Suppressor macrophage (primary cell): ENCODE measurements at places on chromosomes 12 and 14.

GRCh38 chr12:24630446-24630845 lies 318.5 kb downstream of the BCAT1 start:
- no peak for DNase-seq

GRCh38 chr12:52615208-52615868 lies 3.0 kb downstream of the KRT73 start:
- peak; percentile 60 for DNase-seq

GRCh38 chr12:66600903-66601302 lies 78.0 kb downstream of the GRIP1 start:
- DNase-seq = no peak

GRCh38 chr12:19447386-19447785 lies 8.1 kb downstream of the AEBP2 start:
- DNase-seq = no peak

DNA sequence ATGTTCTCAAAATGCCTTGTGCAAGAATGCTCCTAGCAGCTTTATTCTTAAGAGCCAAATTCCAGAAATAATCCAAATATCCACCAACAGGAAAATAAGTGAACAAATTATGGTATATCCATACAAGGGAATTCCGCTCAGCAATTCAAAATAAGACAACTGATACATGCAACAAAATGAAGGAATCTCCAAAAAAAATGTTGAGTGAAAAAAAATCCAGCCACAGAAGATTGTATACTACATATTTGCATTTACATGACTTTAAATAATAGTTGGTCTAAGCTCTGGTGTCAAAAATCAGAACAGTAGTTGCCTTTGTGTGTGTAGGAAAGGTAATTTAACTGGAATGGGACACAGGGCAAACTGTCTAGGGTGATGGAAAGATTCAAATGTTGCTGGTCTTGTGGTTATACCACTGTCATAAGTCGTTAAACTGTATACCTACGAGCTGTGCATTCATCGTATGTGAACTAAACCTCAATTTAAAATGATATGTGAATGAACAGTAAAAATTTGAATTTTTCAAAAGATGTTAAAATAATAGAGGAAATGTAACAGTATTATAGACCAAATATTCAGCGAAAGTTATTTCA lies 3.2 kb downstream of the CD69 start:
- DNase-seq = no peak

DNA sequence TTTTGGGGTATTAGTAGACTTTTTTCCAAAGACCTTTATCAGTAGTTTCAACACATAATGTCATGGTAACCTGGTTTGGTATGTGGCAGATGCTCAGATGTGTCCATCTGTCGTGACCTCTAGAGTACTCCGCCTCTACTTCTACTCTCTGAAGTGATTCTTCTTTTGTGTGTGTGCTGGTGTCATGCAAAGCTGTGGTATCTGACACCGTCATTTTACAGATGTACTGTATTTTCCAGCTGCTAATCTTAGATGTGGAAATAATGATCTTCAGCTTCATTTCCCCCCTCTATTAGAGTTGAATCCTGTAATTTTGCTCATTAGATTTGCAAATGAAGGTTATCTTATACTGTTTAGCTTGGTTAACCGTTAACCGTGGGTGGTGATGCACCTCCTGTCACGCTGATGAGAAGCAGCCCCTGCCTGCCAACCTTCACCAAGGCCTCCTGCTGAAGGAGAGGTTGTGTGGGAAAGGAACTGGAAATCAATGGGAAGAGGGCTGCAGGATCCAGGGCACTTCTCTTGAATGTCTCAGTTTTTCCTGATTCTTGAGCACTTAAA lies 222.4 kb upstream of the AMIGO2 start:
- no peak for DNase-seq

- no peak for DNase-seq
These were observed 117.5 kb upstream of the PARP11 start for GRCh38 chr12:3990501-3991280.
